ENCODE measurements at places on chromosomes 2 and 18. TPM values are rescaled to one million over a fixed set of nuclear protein-coding genes. Genes with fewer than 3 reads are reported as not detected.

The AGXT gene
- total RNA-seq: not detected

The ASPRV1 gene
- 3.2 TPM for total RNA-seq

DNA sequence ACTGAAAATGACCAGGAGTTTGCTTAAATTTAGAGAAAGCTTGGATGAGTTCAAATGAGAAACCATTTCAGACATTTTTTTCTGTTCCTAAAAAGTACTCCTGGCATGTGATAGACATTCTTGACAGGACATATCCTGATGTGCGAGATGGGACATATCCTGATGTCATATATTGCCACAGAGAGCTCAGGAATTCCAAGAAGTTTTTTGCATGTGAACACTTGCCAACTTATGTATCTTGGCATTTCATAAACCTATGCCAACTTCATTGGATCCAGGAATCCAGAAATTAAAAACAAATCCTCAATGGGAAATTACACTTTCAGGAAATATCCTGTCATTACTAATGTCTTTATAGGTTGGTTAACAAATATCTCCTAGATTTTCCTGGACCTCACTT, 2.9 kb upstream of the SERPINB3 start:
- DNase-seq: no peak
- no peaks in the 10 kb centered on the region for H3K4me1 ChIP-seq
- H3K4me3 ChIP-seq: no peak overlapping the region
- H3K27ac ChIP-seq: no peak overlapping the region

GRCh38 chr2:208033701-208034502, 8.6 kb upstream of the PLEKHM3 start:
- H3K36me3 ChIP-seq: no peaks in the 10 kb centered on the region
- no peak overlapping the region for H3K4me3 ChIP-seq
- no peaks in the 10 kb centered on the region for H3K27me3 ChIP-seq
- DNase-seq: no peak
- H3K27ac ChIP-seq: no peak overlapping the region

DNA sequence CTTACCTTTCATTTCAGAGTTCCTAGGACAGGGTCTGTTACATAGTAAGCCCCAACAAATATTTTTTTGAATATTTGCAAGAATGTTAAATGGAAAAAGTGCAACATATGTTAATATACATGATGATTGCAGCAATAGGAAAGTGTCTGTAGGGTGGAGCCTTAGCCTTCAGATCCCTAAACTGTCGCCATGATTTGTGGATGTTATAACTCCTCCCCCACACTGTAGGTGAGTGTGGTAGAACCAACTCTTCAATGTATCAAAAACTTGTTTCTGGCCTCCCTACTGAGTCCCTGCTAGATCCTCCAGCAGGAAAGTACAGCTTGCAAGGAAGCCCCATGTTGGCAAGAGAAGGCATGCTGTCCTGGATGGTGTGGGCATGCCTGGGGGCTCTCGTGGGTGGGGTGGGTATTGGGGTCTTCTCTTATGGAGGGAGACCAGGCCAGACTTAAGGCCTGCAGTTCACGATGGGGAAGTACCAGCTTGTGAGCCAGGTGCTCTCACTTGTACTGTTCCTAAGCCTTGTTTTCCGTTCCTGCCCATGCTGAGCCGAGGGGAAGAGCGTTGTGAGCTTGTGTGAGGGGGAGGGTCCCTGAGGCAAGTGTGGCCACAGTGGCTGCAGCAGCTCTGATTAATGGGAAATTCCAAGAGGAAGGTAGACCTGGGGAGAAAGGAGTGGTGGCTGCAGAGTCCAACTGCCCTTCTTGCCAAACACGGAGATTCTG, 11.4 kb downstream of the FHOD3 start:
- DNase-seq: no peak
- no peaks in the 10 kb centered on the region for H3K4me1 ChIP-seq
- no peaks in the 10 kb centered on the region for H3K36me3 ChIP-seq
- no peak overlapping the region for H3K4me3 ChIP-seq

- no peaks in the 10 kb centered on the region for H3K36me3 ChIP-seq
- no peak overlapping the region for H3K4me3 ChIP-seq
- H3K27ac ChIP-seq: no peak overlapping the region
- DNase-seq: no peak
Observed at GRCh38 chr2:136362676-136363390, 244.9 kb upstream of the CXCR4 start.

DNA sequence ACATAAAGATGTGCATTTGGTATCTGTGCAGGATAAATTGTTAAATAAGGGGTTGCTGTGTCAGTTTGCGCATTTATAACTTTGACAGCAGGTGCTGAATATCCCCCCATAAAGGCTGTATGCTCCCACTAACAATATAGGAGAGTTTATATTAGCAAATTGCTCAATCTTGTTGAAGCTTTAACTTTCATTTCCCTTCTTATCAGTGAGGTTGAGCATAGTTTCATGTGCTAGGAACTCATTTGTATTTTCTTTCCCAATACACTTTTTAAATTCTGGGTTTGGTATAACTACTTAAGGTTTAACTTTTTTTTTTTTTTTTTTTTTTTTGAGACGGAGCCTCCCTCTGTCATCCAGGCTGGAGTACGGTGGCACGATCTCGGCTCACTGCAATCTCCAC, 89.0 kb downstream of the FAM117B start:
- no peak overlapping the region for H3K4me3 ChIP-seq
- no peaks in the 10 kb centered on the region for H3K4me1 ChIP-seq
- no peak overlapping the region for H3K27ac ChIP-seq
- no peaks in the 10 kb centered on the region for H3K36me3 ChIP-seq
- no peak for DNase-seq

DNA sequence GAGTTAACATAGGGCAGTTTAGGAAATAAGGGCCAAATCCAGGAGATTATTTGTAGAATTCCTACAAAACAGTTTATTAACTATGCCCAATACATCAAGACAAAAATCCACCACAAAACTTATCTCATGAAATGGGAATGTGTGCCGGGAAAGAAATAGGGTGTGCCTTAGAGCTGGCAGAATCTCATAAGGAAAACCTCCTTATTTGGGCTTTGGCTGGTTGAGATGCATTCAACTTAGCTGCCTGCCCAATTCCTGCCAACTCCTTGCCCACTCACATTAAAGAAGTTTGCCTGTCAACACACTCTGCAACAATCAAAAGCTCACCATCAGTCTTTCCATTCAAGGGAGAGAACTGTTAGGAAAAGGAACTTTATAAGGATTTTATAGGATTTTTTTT, 500.6 kb downstream of the SATB2 start:
- H3K27me3 ChIP-seq: no peaks in the 10 kb centered on the region
- DNase-seq: no peak
- no peak overlapping the region for H3K27ac ChIP-seq
- H3K4me3 ChIP-seq: no peak overlapping the region

GRCh38 chr2:65275141-65275915, 47.7 kb downstream of the ACTR2 start:
- H3K36me3 ChIP-seq: peaks cover 13% of the 10 kb centered on the region
- no peak for DNase-seq
- no peak overlapping the region for H3K27ac ChIP-seq
- H3K27me3 ChIP-seq: no peaks in the 10 kb centered on the region

GRCh38 chr2:178008636-178009289, 63.8 kb downstream of the PDE11A start:
- no peak overlapping the region for H3K27ac ChIP-seq
- H3K4me1 ChIP-seq: no peaks in the 10 kb centered on the region
- no peak for DNase-seq
- H3K27me3 ChIP-seq: no peaks in the 10 kb centered on the region
- H3K36me3 ChIP-seq: no peaks in the 10 kb centered on the region
- H3K4me3 ChIP-seq: no peak overlapping the region

DNA sequence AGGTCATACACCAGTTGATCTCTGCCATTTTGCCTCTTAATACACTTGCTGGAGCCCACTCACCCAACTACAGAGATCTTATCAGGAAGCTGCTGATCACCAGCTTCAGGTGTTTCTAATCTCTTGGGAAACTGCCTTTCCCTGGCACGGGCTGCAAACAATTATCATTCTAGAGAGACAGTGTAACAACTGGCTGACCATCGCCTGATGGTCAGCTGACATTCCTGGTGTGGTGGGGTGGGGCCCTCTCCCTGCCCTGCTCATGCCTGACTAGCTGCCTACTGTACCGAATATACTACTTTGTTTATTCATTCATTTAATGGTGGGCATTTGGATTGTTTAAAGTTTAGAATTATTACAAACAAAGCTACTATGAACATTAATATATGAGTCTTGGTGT, 311.5 kb downstream of the CBLN2 start:
- H3K27me3 ChIP-seq: no peaks in the 10 kb centered on the region
- no peak for DNase-seq
- no peaks in the 10 kb centered on the region for H3K36me3 ChIP-seq

DNA sequence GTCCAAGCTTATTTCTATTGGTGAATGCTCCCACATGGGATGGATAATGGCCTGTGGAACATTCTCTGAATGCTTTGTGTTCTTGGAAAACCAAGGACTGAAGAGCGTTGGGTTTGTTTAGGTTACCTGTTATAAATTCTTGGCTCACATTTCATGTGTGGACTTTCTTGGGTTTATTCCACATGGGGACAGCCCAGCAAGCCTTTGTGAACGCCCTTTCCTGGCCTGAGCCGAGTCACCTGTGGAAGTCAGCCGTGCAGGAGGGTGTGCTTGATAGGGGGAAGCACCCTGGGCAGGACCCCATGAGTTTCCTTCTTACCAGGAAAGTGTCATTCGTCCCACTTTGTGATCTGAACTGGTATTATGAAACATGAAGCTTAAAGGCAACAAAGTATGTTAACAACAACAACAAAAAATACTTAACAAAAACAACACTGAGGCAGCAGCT, 4.1 kb downstream of the RAB31 start:
- peak overlapping the region; percentile 93 for H3K27ac ChIP-seq
- no peaks in the 10 kb centered on the region for H3K27me3 ChIP-seq
- H3K4me3 ChIP-seq: peak overlapping the region; percentile 96
- DNase-seq: no peak
- peaks cover 29% of the 10 kb centered on the region for H3K4me1 ChIP-seq
- H3K36me3 ChIP-seq: no peaks in the 10 kb centered on the region

DNA sequence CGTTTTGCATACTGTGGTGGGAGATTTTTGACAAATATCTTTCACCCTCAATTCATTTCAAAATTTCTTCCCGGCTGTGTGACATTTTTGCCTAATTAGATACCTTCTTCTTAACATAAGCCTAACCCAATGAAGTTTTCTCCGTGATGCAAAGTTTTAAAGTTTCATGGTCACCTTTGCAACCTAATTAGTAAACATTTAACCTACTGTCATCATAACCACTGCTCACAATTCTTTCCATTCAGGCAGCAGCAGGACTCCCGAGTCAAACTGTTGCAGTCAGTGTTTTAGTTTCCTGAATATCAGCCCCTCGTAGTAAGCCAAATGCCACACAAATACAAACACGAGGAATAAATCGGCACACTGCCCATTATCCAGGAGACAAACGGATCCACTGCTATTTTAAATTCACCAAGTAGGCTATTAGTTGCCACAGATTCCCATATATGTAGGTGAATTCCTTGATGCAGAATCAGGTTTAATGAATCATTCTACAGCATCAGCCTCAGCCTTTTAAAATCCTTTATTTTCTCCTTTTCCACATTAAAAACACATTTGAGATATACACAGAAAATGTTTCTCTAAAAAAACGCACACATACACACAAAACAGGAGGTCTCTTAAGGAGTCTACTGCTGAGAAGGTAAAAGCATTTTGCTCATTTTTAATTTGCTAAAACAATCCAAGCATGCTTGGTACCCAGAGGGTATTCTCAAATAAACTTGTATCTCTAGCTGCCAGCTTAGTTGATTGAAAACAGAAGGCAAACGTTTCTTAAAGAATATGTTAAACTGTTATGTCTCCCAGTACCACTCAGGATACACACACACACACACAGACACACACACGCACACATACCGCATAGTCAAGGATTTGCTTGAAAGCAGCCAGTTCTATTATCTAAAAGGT, 106.5 kb upstream of the KCTD1 start:
- H3K27ac ChIP-seq: peak overlapping the region; percentile 80
- H3K27me3 ChIP-seq: no peaks in the 10 kb centered on the region
- H3K4me3 ChIP-seq: peak overlapping the region; percentile 89
- peaks cover 23% of the 10 kb centered on the region for H3K4me1 ChIP-seq

GRCh38 chr18:39805218-39805617, 2149.8 kb upstream of the PIK3C3 start:
- no peaks in the 10 kb centered on the region for H3K27me3 ChIP-seq
- DNase-seq: no peak
- no peaks in the 10 kb centered on the region for H3K4me1 ChIP-seq
- no peak overlapping the region for H3K27ac ChIP-seq
- H3K36me3 ChIP-seq: no peaks in the 10 kb centered on the region

- no peak for DNase-seq
- no peaks in the 10 kb centered on the region for H3K36me3 ChIP-seq
- no peaks in the 10 kb centered on the region for H3K4me1 ChIP-seq
- no peaks in the 10 kb centered on the region for H3K27me3 ChIP-seq
Observed at GRCh38 chr2:223563462-223563861, 38.7 kb downstream of the SCG2 start.

DNA sequence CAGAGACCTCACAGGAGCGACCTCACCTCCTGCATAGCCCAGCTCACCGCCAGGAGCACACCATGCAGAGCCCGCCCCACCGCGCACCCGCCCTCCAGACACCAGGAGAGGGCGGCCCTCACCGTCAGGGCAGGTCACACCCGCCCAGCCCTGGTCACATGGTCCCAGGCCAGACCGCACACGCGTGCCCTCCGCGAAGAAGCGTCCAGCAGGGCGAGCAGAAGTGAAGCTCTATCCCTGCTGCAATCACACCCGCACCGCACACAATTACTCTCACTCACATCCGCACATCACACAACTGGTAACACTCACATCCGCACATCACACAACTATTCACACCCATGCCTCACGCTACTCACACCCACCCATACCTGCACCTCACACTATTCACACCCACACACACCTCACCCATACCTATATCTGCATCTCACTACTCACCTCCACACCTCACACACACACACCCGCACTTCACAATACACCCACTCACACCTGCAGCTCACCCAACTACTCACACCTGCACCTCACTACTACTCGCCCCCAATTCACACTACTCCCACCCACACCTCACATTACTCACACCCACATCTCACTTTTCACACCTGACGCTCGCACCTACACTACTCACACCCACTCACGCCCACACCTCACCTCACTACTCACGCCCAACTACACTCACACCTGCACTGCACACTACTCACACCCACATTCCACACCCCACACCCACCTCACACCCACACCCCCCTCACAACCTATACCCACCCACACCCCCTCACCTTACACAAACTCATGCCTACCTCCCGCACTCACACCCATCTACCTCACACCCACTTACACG, 242.0 kb downstream of the HDAC4 start:
- H3K27me3 ChIP-seq: no peaks in the 10 kb centered on the region
- H3K36me3 ChIP-seq: peaks cover 20% of the 10 kb centered on the region
- H3K4me1 ChIP-seq: no peaks in the 10 kb centered on the region
- H3K27ac ChIP-seq: no peak overlapping the region
- DNase-seq: no peak

DNA sequence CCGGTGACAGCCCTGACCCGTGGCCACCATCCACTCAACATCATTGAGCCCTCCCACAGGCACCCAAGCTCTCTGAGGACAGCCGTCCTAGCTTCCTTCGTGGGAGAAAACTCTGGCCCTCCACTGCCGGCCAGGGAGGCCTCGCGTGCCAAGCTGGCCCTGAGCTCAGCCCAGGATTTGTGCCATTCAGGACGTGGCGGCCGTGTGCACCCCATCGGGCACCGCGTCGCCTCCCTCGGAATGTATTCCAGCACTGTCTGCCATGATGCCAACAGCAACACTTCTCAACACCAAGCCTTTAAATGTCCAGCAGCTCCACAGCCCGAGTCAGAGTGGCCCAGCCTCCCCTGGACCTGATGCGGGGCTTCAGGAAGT, 35.7 kb downstream of the ZNF516 start:
- H3K27ac ChIP-seq: peak overlapping the region; percentile 73
- H3K36me3 ChIP-seq: no peaks in the 10 kb centered on the region
- no peak for DNase-seq
- H3K27me3 ChIP-seq: no peaks in the 10 kb centered on the region
- H3K4me1 ChIP-seq: peaks cover 21% of the 10 kb centered on the region

Measured in thoracic aorta (tissue), 2 donors.